Left lung (tissue), 14 donors: ENCODE measurements at places on chromosomes 3 and 15.
A peak's percentile ranks its signal among the peaks of the same experiment; 100 is the strongest.

- peak; percentile 56 for DNase-seq
Observed at GRCh38 chr15:99511866-99512661, 53.7 kb upstream of the MEF2A start.

DNA sequence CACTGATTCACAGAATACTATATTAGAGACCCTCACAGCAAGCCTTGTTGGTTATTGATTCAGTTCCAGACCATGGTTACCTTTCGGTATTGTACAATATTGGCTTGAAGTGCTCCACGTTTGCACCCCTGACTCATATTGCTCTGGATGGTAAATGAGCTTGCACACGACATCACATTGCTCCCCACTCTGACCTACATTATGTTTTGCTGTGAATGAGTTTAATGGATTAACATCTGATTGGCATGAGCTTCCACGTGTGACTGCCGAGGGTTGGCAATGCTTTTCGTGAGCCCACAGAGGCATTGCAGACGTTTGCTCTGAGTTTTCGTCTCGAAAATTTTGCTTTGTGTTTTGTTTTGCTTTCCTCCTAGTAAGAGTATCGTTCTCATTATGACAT lies 225.8 kb upstream of the ICE2 start:
- DNase-seq = no peak

DNA sequence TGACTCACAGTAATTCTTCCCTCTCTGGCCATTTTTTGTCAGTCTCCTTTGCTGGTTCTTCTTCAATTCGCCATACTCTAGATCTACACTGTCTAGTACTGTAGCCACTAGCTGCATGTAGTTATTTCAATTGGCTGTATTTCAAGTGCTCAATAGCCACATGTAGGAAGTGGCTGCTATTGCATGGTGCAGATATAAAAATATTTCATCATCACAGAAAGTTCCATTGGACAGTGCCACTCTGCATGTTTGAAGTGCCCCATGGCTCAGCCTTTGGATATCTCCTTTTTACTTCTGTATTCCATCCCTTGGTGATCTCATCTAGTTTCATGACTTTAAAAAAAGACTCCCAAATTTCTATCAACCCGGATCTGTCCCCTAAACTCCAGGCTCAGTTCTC lies 22.1 kb downstream of the PPP2R3A start:
- DNase-seq = no peak

GRCh38 chr3:41053220-41053619 lies 146.1 kb upstream of the CTNNB1 start:
- no peak for DNase-seq
